Activated CD8-positive, alpha-beta T cell treated with anti-CD3 and anti-CD28 coated beads for 36 hours (primary cell): ENCODE measurements at places on chromosomes 11 and 22. TPM values are rescaled to one million over a fixed set of nuclear protein-coding genes. Genes with fewer than 3 reads are reported as not detected.
A peak's percentile ranks its signal among the peaks of the same experiment; 100 is the strongest.

Gene OR10A3
- not detected for total RNA-seq

DNA sequence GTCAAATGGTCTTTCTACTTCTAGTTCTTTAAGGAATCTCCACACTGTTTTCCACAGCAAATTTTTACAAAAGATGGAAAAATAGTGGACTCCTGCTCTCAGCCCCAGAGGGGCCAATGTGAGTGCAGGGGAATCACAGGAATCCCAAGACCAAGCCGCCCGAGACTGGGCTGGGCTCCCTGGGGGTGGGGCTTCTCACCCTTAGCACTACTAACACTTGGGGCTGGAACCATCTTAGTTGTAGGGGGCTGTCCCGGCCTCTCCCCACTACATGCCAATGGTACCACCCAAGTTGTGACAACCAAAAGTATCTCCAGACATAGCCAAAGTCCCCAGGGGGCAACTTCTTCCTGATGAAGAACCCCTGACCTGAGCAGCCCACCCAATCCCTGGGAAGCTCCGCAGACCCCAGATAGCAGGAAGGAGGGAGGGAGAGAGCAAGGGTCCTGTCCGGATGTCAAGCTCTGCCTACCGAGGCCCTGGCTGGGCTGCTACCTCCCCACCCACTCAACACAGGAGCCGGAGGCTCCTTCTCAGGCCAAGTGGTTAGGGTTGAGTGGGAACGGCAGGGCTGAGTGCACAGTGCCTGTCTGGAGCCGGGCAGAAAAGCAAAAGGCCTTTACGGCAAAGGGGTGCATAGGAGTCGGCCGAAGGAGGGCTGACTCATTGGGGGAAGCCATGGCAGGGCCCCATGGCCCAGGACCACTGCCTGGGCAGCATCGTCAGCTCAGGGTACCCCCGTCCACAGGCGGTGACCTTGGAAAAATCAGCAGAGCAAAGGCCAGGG lies 122.5 kb upstream of the FGF3 start:
- H3K27me3 ChIP-seq, result peaks cover 8% of the 10 kb centered on the region
- H3K4me3 ChIP-seq, result no peak overlapping the region
- H3K27ac ChIP-seq, result no peak overlapping the region
- DNase-seq, result no peak
- no peaks in the 10 kb centered on the region for H3K4me1 ChIP-seq

Gene KCTD14
- 0.16 TPM for total RNA-seq

Gene FREY1
- 0.72 TPM for total RNA-seq

Gene OR5A1
- total RNA-seq, result not detected

GRCh38 chr11:5117588-5117987 lies 20.6 kb downstream of the OR52A5 start:
- DNase-seq, result no peak
- no peaks in the 10 kb centered on the region for H3K36me3 ChIP-seq
- H3K27ac ChIP-seq, result no peak overlapping the region
- no peak overlapping the region for H3K4me3 ChIP-seq
- no peaks in the 10 kb centered on the region for H3K4me1 ChIP-seq
- peaks cover 14% of the 10 kb centered on the region for H3K27me3 ChIP-seq

- H3K4me1 ChIP-seq, result no peaks in the 10 kb centered on the region
- DNase-seq, result no peak
- H3K36me3 ChIP-seq, result no peaks in the 10 kb centered on the region
- H3K4me3 ChIP-seq, result no peak overlapping the region
Measured at GRCh38 chr22:37782340-37783168, 25.2 kb upstream of the GCAT start.

- peaks cover 12% of the 10 kb centered on the region for H3K27me3 ChIP-seq
- no peak overlapping the region for H3K4me3 ChIP-seq
- DNase-seq, result no peak
- no peak overlapping the region for H3K27ac ChIP-seq
- H3K4me1 ChIP-seq, result no peaks in the 10 kb centered on the region
Measured at GRCh38 chr22:49460091-49460490, 367.6 kb downstream of the BRD1 start.

DNA sequence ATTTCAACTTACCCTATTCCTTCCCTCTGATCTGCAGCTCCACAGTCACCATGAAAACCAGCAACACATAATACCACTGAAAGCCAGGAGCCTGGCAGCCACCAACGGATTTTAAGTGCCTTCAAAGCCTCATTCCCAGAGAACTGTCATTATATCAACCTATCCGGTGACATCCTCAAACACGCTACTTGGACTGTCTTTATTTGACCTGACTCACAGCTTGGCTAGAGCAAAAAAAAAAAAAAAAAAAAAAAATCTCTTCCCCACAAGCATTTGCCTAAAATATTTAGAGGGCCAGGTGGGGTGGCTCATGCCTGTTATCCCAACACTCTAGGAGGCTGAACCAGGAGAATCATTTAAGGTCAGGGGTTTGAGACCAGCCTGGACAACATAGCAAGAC lies 32.4 kb upstream of the ARHGAP32 start:
- H3K4me1 ChIP-seq, result no peaks in the 10 kb centered on the region
- no peak overlapping the region for H3K4me3 ChIP-seq
- peaks cover 13% of the 10 kb centered on the region for H3K36me3 ChIP-seq

DNA sequence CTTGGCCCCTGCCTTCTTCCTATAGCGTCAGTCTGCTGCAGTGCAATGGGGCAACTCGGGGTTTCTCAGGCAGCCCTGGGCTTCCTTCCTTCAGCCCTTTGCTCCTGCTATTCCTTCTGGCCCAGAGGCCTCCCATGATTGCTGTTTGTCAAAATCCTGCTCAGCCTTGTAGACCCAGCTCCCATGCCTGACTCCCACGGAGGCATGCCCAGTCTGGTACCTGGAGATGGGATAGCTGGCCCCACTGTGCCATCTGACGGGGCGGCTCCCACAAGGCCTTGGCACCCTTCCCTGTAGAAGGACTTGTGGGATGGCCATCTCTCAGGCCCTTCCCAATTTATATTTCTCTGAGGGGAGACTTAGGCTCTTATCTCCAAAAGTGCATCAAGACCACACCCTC lies 590 bp upstream of the CD6 start:
- H3K27me3 ChIP-seq, result no peaks in the 10 kb centered on the region
- peak overlapping the region; percentile 83 for H3K4me3 ChIP-seq
- H3K36me3 ChIP-seq, result peaks cover 36% of the 10 kb centered on the region
- peaks cover 16% of the 10 kb centered on the region for H3K4me1 ChIP-seq
- no peak for DNase-seq

Gene PHOX2A
- not detected for total RNA-seq

Gene GGT5
- total RNA-seq, result not detected

Gene TMEM86A
- 0.11 TPM for total RNA-seq

Gene PRR33
- 0.20 TPM for total RNA-seq

Gene C11orf87
- total RNA-seq, result not detected

DNA sequence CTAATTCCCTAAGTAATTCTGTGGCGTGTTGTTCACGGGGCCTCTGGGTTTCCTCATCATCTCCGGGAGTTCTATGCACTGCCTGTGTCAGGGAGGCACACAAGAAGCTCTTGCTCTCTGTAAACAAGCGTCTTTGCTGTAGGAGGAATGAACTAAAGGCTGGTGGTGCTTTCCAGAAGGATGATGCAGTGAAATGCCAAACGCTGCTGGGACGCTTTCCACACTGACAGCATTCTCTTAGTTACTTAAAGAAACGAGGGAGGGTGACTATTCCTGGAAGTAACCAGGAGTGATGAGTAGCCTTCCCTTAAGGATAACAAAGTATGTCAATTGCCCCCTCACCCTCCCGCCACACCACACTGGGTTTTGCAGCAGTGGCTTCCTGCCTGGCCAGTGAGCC lies 38.5 kb upstream of the NUP50 start:
- DNase-seq, result no peak
- peaks cover 3% of the 10 kb centered on the region for H3K27me3 ChIP-seq
- H3K36me3 ChIP-seq, result no peaks in the 10 kb centered on the region
- no peak overlapping the region for H3K27ac ChIP-seq
- no peak overlapping the region for H3K4me3 ChIP-seq
- H3K4me1 ChIP-seq, result peaks cover 12% of the 10 kb centered on the region

GRCh38 chr11:46916286-46917108 lies 1.9 kb downstream of the LRP4 start:
- H3K4me3 ChIP-seq, result peak overlapping the region; percentile 69
- peak; percentile 37 for DNase-seq
- H3K27me3 ChIP-seq, result peaks cover 50% of the 10 kb centered on the region
- no peak overlapping the region for H3K27ac ChIP-seq

DNA sequence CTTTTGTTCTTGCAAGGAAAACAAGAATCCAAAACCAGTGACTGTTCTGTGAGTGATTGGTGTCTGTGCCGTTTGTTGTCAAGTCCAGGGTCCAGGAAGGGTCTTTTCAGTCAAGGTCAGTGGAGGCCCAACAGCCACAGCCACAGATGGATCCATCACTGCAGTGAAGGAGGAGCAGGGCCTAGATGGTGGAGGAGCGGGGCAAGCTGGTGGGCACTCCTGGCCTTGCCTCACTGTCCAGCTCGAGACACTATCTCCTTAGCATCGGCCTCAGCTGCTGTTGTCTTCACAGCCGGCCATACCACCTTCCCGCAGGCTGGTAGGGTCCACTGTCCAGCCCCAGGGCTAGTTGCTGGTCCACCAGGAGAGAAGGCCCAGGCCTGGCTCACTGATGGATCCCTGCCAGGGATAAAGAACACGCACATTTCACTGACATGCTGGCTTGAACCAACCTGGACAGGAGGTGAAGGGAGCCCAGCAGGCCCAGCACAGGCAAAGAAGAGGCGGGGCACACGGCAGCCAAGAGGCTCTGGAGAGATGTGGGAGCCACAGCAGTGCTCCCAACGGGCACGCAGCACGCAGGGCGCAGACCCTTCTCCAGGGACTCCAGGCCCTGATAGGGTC lies 15.2 kb downstream of the POLR3H start:
- DNase-seq, result no peak
- no peak overlapping the region for H3K27ac ChIP-seq
- H3K27me3 ChIP-seq, result no peaks in the 10 kb centered on the region
- no peak overlapping the region for H3K4me3 ChIP-seq
- peaks cover 25% of the 10 kb centered on the region for H3K36me3 ChIP-seq

Gene TEX54
- not detected for total RNA-seq

DNA sequence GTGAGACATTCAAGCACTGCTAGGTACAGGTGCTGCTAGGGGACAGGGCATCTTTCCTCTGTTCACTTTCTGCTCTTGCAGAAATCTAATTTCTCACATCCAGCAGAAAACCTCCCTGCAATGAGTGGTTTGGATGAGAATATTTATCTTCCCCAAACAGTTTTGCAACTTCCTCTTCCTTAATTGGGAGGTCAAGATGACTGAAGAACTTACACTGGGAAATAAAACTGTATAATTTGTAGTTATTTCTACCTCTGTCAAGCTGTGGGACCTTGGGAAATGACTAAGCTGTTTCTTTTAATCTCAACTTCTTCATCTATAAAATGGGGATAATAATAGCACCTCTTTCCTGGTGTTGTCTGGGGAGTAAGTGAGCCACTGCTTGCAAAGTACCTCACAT lies 69.8 kb downstream of the PRR5L start:
- H3K4me3 ChIP-seq, result no peak overlapping the region
- no peak overlapping the region for H3K27ac ChIP-seq
- DNase-seq, result no peak
- peaks cover 15% of the 10 kb centered on the region for H3K4me1 ChIP-seq

Gene MS4A6A
- not detected for total RNA-seq

- H3K27ac ChIP-seq, result no peak overlapping the region
- no peak overlapping the region for H3K4me3 ChIP-seq
- H3K36me3 ChIP-seq, result peaks cover 1% of the 10 kb centered on the region
- DNase-seq, result no peak
- H3K4me1 ChIP-seq, result peaks cover 21% of the 10 kb centered on the region
- H3K27me3 ChIP-seq, result peaks cover 66% of the 10 kb centered on the region
Measured at GRCh38 chr11:125167292-125167953, 2.9 kb downstream of the PKNOX2 start.

GRCh38 chr11:119335655-119336543 lies 1.6 kb downstream of the RNF26 start:
- no peak for DNase-seq
- H3K27ac ChIP-seq, result peak overlapping the region; percentile 99
- peak overlapping the region; percentile 98 for H3K4me3 ChIP-seq
- H3K36me3 ChIP-seq, result peaks cover 24% of the 10 kb centered on the region

- H3K27me3 ChIP-seq, result no peaks in the 10 kb centered on the region
- peak; percentile 88 for DNase-seq
- H3K4me3 ChIP-seq, result peak overlapping the region; percentile 65
- peaks cover 84% of the 10 kb centered on the region for H3K4me1 ChIP-seq
- H3K36me3 ChIP-seq, result peaks cover 47% of the 10 kb centered on the region
- peak overlapping the region; percentile 97 for H3K27ac ChIP-seq
Measured at GRCh38 chr22:20550851-20551744, 43.7 kb downstream of the MED15 start.

DNA sequence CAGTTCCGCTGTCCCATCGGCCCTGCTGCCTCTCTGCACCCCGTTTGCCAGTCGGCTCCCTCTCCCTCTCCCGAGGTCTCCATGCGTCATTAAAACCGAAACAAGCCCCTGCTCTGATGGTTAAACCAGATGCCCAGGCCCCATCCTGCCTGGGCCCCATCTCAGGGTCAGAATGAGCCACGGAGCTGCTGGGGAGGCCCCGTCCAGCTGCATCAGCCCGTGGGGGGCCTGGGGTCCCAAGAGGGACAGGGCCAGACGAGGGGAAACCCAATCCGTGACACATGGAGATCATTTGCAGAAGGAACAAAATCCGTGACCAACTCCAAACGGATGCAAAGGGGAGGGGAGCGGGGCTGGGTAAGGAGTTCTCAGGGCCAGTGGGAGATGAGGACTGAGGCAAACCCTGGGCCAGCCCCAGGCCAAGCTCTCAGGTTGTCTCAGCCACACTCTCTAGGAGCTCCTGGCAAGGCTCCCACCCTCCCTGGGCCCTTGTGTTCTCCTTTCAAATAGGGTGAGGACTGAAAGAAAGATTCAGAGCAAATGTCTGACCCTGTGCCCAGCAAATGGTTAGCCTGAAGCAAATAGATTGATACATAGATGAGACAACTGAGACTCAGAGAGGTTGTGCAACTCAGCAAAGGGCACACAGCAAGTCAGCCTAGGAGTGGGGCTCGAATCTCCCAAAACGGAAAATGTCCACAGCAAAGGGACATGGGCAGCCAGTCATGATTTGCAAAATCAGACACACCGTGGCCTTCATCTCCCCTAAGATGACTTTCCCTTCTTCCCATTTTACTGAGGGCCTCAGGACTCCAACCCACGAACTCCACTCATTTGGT lies 162.1 kb downstream of the MN1 start:
- H3K27me3 ChIP-seq, result no peaks in the 10 kb centered on the region
- no peak overlapping the region for H3K27ac ChIP-seq
- H3K4me1 ChIP-seq, result no peaks in the 10 kb centered on the region
- DNase-seq, result no peak
- H3K36me3 ChIP-seq, result no peaks in the 10 kb centered on the region
- no peak overlapping the region for H3K4me3 ChIP-seq

Gene SLC22A9
- total RNA-seq, result not detected

- no peaks in the 10 kb centered on the region for H3K27me3 ChIP-seq
- H3K4me1 ChIP-seq, result peaks cover 10% of the 10 kb centered on the region
Measured at GRCh38 chr22:37571258-37571991, 8.5 kb downstream of the LGALS2 start.

DNA sequence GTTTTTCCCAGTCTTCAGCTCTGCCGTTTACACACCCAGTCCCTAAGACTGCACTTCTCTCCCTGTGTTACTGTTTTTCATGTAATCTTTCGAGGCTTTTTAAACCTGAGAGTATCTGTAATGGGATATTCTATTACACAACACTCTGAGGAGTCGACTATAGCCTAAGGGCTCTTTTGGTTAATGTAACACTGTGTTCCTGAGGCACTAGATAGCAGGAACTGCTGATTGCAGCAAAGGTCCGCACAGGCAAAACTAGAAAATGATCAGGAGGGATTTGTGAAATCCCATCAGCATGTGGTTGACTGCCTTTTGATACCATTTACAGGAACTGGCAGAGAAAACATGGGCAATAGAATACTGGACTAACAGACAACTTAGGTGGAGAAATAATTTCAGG lies 512.3 kb upstream of the RAG2 start:
- H3K4me3 ChIP-seq, result no peak overlapping the region
- H3K27ac ChIP-seq, result no peak overlapping the region
- no peak for DNase-seq
- H3K27me3 ChIP-seq, result no peaks in the 10 kb centered on the region
- no peaks in the 10 kb centered on the region for H3K4me1 ChIP-seq
